ENCODE measurements at places on chromosomes 7 and 10.

- no peak for DNase-seq
These were observed 412.2 kb upstream of the SORCS1 start for GRCh38 chr10:107576746-107577145.

- no peak for DNase-seq
These were observed 53.2 kb downstream of the BPGM start for GRCh38 chr7:134699899-134700298.

DNA sequence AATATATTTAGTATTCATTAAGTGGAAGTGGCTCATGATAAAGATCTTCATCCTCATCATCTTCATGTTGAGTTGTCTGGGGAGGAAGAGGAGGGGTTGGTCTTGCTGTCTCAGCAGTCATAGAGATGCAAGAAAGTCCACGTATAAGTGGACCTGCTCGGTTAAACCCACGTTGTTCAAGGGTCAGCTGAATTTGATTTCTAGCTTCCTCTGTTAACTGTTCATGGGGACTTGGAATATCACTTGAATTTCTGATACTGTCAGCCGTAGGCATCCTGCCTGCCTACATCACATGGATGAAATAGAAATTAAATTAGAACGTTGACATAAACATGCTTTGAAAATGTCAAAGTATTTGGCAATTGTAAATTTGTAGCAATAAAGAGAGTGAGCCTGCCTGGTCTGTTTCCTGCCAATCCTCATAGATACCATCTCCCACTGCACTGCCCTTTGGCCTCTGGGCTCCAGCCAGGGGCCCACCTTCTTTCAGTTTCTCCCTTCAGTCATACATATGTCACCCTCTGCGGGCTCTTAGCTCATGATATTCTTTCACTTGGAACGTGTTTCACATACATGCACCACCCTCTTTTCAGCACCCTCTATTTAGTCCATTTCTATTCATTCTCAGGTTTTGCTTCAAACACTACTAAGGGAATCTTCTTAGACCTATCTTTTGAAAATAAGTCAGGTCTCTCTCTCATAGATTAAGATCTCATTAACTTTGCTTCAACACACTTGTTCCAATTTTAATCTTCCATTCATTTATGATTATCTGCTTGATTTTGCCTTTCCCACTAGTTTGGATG lies 376.3 kb downstream of the IPMK start:
- no peak for DNase-seq

GRCh38 chr7:128141683-128142195 lies 99.3 kb upstream of the LEP start:
- no peak for DNase-seq

DNA sequence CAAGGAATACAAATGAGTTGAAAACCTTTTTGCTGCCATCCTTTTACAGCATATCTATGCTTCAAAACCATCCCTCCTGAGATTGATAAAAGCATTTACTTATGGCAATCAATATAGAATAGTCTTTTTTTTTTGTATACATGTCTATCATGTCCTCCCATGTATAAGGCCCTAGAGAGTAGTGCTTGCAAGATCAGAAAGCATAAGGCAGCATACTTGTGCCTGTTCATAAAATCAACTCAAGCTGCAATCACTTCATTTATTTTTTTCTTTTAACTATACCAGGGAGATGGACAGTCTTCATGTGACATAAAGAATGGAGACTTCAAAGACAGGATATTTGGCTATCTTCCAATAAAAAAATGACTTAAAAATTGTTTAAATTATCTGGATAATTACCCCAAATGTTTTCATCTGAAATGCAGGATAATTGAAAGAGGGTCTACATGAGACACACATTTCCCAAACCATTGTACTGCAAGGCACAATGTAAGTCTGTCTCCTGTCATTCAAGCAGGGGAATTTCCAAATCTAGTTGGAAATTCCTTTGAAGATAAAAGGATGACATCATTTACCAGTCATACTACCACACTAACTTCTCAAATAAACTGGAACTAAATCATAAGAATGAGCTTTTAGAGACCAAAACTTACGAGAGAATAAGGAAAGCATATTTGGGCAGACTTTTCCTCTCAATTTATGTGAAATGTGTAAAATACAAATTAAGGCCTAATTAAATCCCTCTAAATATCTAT lies 22.5 kb downstream of the LRRN3 start:
- DNase-seq = no peak

- DNase-seq = no peak
These were observed 111.2 kb downstream of the GRK5 start for GRCh38 chr10:119318411-119319160.

GRCh38 chr10:3805791-3806461 lies 20.9 kb upstream of the KLF6 start:
- DNase-seq = no peak

DNA sequence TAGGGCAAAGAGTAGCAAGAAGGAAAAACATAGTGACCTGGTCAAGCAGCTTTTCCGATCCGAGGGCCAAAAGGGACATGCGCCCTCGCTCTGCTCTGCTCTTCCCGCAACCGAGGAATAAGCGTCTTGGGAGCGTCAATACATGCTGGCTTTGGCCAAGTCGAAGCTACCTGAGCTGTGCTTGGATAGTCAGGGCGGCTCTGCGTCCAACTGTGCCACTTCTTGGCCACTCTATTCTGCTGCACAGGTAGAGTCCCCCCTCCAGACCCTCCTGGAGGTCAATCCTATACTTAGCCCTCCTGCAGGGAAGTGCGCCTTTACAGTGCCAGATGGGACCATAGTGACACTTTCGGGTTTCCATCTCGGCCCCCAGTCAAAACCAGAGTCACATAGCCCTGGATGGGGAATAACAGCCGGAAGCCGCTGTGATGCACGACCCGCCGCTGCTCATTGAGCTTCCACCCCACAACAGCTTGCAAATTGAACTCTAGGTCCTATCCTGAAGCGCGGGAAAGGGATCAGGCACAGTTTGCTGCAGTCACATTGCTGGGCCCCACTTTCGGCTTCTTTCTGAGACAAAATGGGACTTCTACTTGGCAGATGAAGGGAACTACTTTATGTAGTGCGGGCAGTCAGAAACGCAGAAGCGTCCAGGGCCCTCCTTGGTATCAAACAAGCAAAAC lies 1.1 kb upstream of the HPSE2 start:
- no peak for DNase-seq

DNA sequence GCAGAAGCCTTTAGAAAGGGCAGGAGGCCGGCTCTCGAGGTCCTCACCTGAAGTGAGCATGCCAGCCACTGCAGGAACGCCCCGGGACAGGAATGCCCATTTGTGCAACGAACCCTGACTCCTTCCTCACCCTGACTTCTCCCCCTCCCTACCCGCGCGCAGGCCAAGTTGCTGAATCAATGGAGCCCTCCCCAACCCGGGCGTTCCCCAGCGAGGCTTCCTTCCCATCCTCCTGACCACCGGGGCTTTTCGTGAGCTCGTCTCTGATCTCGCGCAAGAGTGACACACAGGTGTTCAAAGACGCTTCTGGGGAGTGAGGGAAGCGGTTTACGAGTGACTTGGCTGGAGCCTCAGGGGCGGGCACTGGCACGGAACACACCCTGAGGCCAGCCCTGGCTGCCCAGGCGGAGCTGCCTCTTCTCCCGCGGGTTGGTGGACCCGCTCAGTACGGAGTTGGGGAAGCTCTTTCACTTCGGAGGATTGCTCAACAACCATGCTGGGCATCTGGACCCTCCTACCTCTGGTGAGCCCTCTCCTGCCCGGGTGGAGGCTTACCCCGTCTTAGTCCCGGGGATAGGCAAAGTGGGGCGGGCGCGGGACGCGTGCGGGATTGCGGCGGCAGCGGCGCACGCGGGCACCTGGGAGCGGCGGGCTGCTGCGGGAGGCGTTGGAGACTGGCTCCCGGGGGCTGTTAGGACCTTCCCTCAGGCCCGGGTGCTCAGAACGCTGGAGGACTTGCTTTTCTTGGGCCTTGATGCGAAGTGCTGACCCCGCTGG lies at the start of gene FAS:
Gene FAS (plus strand): TSS at position 415 of the 777 bp plus-strand sequence. CDS start 79 bp downstream, at position 494.
- no peak for DNase-seq

- DNase-seq = no peak
These were observed 33.9 kb upstream of the ARL4A start for GRCh38 chr7:12653518-12653917.

DNA sequence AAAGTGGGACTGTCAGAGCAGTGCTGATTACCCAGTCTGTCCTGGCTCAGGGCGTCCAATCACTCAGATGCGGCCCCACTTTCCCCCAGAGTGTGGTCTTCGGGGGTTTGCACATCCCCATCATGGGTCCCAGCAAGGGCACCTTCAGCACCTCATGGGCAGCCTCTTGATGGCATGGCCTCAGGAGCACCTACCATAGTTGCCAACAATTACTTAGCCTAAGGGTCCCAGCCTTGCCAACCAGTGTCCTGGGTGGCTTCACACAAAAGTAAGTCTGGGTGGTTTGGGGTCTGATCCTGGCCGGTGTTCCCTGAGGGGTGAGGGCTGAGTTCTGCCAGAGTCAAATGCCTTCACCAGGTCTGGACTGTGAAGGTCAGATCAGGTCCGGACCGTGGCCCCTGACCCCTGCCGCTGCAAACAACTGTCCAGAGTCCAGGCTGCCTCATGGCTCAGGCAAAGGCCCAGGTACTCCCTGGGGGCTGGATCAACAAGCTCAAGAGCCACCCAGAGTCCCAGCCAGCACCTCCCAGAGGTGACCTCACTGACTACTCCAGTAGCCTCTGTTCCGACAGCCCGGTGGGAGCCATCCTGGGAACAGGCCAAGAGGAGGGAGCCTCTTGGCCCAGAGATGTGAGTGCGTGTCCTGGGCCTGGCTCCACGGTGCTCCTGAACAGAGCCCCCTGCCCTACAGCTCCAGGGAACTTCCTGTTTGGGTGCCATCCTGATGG lies 6.2 kb upstream of the MARVELD1 start:
- no peak for DNase-seq

DNA sequence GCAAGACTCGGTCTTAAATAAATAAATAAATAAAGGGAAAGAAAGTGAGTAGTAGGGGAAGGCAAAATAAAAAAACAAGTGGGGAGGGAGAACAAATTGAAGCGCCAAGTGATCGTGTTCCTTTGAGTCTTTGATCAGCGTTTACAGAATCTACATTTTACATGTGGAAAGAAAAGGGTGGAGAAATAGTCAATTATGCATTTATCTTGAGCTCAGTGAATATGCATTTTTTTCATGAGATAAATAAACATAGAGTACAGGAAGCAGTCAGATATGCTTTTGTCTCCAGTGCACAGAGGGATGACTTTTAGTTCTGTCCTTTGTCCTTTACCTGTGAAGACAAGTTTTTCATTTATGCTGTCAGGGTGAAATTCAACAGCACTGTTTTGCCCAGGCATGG lies 6.1 kb upstream of the GUSB start:
- DNase-seq = no peak

DNA sequence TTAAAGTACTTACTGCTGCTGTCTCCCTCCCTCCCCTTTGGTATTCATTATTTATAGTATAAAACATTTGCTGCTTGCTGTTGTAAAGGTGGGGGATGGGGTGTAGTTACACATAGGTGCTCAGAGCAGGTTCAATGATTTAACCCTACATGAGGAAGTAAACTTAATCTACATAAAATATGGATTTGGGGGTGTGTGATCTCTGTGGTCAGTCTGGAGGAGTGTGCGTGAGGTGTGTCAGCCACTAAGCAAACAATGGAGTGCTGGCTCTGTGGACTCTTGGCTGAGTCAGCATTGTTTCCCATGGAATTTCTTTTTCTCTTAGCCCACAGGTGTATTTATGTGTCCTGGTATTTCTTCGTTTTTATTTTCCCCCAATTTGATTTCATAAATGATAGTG lies 133.9 kb downstream of the AUTS2 start:
- DNase-seq = no peak

DNA sequence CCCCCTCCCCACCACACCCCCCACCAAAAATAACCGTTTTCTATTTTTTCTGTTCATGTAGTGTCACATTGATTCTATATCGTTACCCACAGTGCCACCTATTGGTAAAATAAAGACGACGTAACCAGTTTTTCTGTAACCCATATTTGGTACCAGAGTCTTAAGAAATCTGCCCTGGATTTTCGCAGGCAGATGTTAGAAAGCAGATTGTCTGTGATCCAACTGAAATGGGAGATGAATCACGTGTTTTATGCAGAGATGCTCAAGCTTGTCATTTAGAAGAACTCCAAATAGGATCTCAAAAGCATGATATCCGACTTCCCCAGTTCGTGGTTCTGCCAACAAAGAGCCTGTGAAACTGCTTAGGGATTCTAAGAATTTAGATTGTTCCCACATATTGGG lies 261.1 kb upstream of the CSTF2T start:
- DNase-seq = no peak

GRCh38 chr7:68503400-68503799 lies 1094.9 kb upstream of the AUTS2 start:
- no peak for DNase-seq

- no peak for DNase-seq
These were observed 4.8 kb upstream of the MTPAP start for GRCh38 chr10:30353851-30354250.

DNA sequence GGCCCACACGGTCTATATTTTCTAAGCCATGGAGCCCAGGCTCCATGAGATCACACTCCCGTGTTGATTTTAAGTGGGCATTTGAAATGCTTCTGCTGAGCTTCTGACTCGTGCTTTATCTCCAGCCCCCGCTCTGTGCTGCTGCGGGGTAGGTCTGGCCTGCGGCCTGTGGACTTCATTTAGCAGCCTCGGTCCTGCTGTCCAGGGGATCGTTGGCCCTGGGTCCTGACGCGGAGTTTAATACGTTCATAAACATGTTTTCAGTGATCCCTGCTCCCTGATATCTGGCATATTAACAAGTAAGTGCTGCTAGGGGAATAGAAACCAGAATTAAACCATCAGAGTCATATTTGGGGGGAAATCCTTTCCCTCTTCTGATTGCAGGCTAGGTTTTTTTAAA lies 540.3 kb upstream of the MGMT start:
- no peak for DNase-seq

- DNase-seq = no peak
These were observed 399.2 kb downstream of the SORCS1 start for GRCh38 chr10:106765241-106765754.
